H9 (cell line): ENCODE measurements at places on chromosomes 4 and X. TPM values are rescaled to one million over a fixed set of nuclear protein-coding genes. Genes with fewer than 3 reads are reported as not detected.

The TEX13D gene
- total RNA-seq, result 0.15 TPM in 1 of 2 replicates, not detected in the other

The CT45A2 gene
- total RNA-seq, result not detected in 2 replicates

The SOWAHB gene
- 0.13 and 0.26 TPM in 2 replicates for total RNA-seq

The PPP2R2C gene
- 8.1 and 8.6 TPM in 2 replicates for total RNA-seq

GRCh38 chr4:93147524-93148212, 680.9 kb upstream of the ATOH1 start:
- H3K36me3 ChIP-seq, result peaks cover 9% of the 10 kb centered on the region; the same call in 1 of the 2 replicates
- H3K4me1 ChIP-seq, result peaks cover 9% of the 10 kb centered on the region; the same call in 1 of the 2 replicates
- peak overlapping the region; percentile 22; the same call in 1 of the 3 replicates for H3K4me3 ChIP-seq
- peak; percentile 79 for DNase-seq
- no peaks in the 10 kb centered on the region for H3K27me3 ChIP-seq

DNA sequence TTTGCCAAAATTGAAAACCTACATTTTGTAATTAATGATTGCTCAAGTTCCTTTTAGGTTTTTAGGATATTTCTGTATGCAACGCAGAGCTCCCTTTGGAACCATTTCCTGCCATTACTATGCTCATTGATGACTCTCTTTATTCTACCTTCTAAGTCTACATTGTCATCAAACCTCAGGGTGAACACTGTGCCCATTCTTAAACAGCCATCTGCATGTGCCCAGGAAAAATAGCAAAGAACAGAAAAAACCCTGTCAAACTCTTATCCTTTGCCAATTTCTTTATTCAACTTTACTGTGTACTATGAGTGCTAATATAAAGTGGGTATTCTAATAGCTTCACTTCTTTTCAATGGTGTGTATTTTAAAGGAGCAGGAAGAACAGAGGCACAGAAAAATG, 1455.9 kb downstream of the ADGRL3 start:
- no peak overlapping the region for H3K4me3 ChIP-seq
- no peaks in the 10 kb centered on the region for H3K27me3 ChIP-seq
- H3K4me1 ChIP-seq, result no peaks in the 10 kb centered on the region
- H3K27ac ChIP-seq, result no peak overlapping the region
- no peak for DNase-seq

DNA sequence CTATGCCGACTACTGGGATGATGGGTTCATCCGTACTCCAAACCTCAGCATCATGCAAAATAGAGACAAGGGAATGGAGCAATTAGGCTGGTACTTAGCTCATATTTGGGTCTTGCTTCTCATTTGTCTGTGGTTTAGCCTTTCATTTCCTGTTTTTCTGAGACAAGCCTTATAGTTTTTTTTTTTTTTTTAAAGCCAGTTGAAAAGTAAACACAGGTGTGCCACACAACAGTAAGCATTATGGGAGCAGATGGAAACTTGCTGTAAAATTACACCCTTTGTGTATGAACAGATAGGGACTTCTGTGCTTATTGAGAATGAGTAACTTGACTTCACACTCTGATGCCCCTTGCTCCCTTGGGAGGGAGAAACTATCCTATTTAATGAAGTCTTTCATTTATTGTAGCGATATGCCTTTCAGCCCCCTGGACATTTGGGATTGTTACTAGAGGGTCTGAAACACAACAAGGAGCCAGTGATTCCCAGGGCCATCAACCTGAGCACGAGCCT, 13.7 kb downstream of the RASSF6 start:
- no peaks in the 10 kb centered on the region for H3K4me1 ChIP-seq
- no peak overlapping the region for H3K4me3 ChIP-seq
- no peak overlapping the region for H3K27ac ChIP-seq
- H3K27me3 ChIP-seq, result no peaks in the 10 kb centered on the region

DNA sequence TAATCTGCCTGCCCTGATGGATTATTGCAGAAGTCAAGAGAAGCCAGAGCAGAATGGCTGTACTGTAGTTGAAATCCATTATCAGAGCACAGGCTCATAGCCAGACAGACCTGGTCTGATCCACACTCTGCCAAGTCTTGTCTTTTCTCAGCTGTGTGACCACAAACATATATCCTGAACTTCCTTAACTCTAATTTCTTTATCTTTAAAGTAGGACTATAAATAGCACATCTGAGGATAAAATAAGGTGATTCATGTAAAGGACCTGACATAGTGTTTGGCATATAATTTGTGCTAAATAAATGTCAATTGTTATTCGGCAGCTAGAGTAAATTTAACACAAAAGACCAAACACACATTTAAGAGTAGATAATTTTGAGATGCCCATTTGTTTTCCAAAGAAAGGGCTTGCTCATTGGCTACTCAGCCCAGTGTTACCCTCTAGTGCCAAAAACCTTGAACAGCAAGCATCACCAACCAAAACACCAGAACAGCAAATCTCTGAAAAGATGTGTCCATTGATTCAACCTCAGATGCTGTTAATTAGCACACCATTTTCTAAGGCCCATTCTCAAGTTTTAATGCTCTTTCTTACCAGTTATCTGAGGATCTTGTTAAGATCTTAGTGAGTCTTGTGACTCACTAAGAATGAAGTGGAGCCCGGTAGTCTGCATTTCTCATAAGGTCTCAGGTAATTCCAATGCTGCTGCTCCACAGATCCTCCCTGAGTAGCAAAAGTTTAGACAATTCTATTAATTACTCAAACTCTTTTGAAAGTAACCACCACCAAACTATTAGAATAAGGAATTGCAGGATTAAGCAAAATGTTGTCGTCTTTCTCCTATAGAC, 108.8 kb downstream of the HHIP start:
- H3K27me3 ChIP-seq, result no peaks in the 10 kb centered on the region
- no peaks in the 10 kb centered on the region for H3K4me1 ChIP-seq
- no peak overlapping the region for H3K4me3 ChIP-seq

DNA sequence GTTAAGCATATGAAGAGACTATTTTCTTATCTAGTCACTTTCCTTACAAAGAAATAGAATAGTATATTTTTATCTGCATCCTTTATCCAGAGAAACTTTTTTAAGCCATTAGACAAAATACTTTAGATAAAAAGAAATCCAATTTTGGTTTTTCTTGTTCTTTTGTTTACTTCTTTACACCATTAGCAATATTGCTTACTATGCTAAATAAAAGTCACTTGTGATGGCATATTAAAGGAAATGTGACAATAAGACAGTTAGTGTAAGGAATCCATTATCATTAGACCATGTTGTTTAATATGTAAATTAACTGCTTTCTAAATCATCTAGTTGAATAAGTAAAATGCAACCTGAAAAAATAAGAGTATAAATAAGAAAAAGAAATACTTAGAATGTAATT, 2582.7 kb downstream of the ARAP2 start:
- no peaks in the 10 kb centered on the region for H3K4me1 ChIP-seq
- H3K27ac ChIP-seq, result no peak overlapping the region
- peaks cover 13% of the 10 kb centered on the region for H3K36me3 ChIP-seq
- H3K27me3 ChIP-seq, result no peaks in the 10 kb centered on the region
- no peak overlapping the region for H3K4me3 ChIP-seq
- no peak for DNase-seq

DNA sequence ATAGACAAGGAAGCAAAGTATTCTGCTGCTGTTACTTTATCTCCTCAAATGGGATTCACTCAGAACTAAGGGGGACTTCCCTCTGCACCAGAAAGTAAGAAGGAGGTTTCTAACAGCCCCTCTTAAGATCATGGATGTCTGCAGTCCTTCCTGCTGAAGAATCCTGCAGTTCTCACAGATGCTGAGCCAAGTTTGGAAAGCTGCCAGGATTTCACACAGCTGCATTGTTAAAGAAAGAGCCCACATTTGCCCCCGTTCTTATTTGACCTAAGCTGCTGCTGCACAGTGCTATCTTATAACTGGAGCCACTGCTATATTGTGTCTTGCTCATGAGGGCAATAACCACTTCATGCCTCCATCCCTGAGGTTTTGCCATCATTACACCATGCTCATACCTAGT, 81.1 kb downstream of the FAAH2 start:
- H3K4me3 ChIP-seq, result no peak overlapping the region
- no peak overlapping the region for H3K27ac ChIP-seq
- no peaks in the 10 kb centered on the region; the same call in none of the 2 replicates for H3K36me3 ChIP-seq
- H3K4me1 ChIP-seq, result no peaks in the 10 kb centered on the region
- DNase-seq, result no peak
- no peaks in the 10 kb centered on the region for H3K27me3 ChIP-seq
